ENCODE measurements at places on chromosomes 13 and 19.

DNA sequence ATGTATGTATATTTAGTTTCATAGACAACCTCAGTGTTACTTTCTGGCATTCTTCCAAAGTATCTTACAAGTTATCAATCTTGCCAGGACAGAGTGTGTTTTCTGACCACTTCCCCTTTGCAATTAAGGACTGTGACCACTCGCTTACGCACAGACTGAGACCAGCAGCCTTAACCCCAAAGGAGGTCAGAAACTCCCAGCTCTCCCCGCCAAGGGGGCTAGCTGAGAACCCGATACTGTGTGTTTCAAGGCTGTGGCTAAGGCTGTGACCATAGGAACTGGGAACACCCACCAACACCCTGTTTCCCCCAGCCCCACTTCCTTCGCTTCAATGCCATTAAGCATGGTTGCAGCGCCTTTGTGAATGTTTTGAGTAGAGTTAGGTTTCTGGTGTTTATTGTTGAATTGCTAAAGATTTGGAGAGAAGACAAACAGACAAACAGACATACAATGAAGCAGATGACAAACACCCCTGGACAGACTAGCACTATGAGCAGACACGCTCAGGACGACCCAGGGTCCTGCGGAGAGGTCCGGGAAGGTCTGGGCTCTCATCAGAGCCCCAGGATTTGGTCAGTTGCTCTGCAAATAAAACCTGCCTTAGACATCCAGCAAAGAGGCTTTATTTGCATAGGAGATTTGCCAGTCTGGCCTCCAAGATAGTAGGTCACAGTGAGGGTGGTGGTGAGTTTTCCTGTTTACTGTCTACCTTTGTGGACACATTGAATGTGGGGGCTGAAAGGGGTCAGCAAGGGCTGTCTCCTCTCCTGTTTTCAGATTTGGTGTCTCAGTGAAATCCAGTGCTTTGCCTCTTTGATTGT lies 25.0 kb upstream of the TNFSF11 start:
- DNase-seq, result no peak

GRCh38 chr19:57239982-57240310 lies 486 bp upstream of the ZNF805 start:
- DNase-seq, result no peak

DNA sequence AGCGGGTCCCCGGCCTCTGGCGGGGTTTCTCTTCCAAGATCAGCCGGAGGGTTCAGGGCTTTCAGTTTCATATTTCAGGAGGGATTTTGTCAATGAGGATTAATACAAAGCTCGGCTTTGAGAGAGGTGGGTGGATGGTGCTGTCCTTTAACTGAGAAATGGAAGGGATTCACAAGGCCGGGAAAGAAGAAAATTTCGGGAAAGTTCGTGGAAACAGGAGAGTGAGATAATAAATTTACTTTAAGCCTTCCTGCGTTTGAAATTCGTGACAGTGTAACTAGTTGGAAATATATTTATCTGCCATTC lies 283 bp upstream of the PARP4 start:
- no peak for DNase-seq

GRCh38 chr13:99993660-99994637 lies 12.4 kb downstream of the ZIC2 start:
- DNase-seq, result no peak

GRCh38 chr19:12913851-12914690 lies 5.0 kb downstream of the SYCE2 start:
- peak; percentile 97 for DNase-seq

- DNase-seq, result no peak
Measured at GRCh38 chr13:73096638-73097037, 37.8 kb downstream of the KLF5 start.

GRCh38 chr13:65605396-65605795 lies 1624.7 kb downstream of the PCDH9 start:
- no peak for DNase-seq

Measured in GF-D8 (cell line).